NCI-H146 (cell line): ENCODE measurements at places on chromosomes 4 and X.

- DNase-seq: no peak
Observed at GRCh38 chr4:76968937-76969336, 19.4 kb downstream of the SEPTIN11 start.

GRCh38 chr4:80016506-80016905, 56.5 kb downstream of the ANTXR2 start:
- no peak for DNase-seq

- no peak for DNase-seq
Observed at GRCh38 chr4:179543771-179544170, 2101.5 kb upstream of the AGA start.

DNA sequence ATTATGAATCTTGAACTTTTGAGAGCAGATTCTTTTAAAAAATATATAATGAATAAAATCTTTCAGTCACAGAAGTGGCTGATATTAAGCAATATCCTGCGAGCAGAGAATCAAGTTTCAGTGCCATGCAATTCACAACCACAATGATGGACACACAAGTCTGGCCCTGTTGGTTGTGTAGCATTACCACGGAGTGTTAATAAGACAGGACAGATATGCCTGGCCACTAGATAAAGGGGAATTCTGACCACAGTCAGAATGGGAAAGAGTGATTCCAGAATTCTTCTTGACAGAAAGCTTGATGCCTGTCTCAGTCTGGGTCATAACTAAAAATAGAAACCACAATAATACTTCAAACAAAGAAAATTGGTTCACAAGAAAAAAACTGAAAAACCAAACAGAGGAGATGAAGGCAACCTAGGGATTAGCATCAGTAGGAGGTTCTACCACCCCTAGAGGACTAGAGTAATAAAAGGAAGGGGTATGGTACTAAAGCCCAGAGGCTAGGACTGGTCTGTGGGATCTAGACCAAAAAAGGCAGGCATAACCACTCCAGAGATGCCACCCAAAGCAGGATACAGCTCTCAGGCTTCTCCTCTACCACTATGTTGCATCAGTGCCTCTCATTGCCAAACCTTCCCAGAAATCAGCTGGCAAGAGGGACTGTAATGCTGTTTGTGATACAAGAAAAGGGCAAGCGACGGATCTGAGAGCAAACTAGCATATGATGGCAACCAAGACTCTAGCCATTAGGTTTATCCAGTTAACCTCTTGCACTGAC, 59.0 kb downstream of the RNF150 start:
- DNase-seq: no peak

DNA sequence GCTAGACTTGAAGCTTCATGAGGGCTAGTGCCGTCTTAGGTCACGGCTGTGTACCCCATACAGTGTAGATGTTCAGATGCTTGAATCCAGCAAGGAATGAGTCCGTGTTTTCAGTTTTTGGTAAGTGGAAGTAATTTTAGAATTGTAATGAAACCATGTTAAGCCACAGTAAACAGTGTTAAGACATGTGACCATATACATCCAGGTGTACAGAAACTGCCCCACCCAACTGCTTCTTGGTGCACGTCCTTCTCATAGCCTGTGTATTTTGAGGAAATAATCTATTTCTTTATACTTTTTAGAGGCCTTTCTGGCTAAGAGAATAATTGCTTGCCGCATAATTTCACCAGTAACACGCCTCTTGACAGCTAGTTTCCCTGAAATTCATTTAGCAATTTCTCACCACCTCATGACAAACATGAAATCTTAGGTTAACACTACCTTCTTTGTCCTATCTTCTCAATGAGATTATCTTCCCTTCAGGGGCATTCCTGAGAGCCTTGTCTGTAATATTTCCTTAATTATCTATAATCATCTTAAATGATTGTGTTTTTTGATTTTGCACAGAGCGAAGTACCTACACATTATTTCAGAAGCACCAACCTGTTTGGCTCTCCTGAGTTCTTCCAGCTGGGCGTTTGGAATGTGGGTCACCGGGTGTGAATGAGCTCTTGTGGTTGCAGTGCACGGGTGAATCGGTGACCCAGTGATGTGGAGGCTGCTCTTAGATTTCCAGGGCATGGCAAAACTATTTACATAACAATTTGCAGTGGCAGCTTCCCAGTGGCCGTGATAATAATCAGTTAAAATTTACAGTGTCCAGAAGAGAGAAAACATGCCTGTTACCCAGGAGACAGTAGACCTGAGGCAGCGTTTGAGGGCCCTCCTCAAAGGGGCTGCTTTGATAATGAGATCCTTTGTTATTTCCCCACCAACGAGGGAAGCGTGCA, 50.2 kb upstream of the TADA2B start:
- DNase-seq: peak; percentile 30

DNA sequence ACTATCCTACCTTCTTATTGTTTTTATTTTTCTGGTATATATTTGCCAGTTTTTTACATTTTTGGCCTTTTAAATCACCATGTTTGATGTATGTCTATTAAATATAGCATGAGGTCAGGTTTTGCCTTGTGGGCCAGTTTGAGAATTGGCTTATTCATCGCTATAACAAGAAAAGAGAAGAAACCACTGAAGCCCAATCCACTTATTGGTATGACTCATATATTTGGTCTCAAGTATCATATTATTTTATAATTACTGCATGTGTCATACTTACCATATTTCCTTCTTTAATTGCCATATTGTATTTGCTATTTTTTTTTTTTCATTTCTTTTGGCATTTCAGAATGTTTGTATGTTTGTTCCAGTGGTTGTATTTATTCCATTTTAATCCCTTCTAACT, 99.3 kb downstream of the IRF2 start:
- no peak for DNase-seq

DNA sequence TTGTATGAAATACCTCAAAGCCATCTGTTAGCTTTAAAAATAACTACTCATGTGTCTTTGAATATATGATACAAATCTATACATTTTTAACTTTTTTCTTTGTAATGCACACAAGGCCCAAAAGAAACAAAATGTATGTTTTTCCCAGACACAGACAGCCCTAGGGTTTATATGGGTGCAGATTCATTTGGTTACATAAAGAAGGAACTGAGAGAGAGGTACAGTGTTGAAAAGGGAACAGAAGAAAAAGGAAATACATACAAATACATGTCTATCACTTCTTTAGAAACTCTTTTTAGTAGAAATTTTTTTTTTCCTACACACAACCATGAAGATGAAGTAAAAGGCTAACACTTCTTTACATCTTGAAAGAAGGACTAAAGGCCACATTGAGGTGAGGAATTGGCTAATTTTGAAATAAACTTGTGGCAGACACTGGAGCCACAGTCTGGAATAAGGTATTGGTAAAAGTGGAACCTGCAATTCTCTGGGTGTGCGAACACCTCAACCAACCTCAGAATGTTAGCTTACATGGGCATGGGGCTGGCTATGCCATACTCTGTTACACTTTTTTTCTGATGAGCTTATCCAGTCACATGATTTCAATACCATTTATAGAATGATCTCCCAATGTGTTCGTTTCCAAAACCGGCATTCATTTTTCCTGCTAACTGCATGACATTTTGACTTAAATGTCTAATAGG, 67.9 kb downstream of the FAM47C start:
- DNase-seq: no peak

- peak; percentile 16 for DNase-seq
Observed at GRCh38 chr4:1478766-1479355, 72.6 kb upstream of the NKX1-1 start.

DNA sequence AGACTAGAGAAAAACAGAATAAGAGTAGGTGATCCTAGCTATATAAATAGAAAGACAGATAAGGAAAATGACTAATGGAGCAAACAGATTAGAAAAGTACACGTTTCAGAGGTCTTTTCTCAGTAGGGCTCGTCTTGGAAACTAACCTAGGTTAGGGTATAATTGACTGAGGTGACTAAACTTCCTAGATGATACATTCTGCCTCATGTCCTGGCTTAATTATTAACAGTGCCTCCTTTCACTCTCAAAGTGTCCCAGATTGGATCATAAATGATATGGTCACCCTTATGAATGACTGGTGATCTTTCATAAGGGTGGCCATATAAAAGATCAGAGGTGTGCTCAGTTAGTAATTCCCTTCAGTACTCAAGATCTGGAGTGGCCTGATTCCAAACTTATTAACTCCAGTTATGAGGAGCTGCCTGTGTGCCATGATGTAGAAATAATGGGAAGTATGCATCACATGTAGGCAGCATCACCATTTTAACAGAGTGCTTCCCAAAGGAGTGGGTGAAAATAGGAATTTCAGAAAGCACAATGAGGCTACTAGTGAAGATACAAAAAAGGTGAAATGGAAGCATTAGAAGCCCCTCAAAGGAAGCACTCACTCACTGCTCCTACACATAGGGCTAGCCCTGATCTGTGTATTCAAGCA, 14.7 kb upstream of the GRIA3 start:
- DNase-seq: no peak

GRCh38 chr4:5705647-5706320, 2.6 kb downstream of the EVC2 start:
- DNase-seq: no peak

- no peak for DNase-seq
Observed at GRCh38 chrX:153685156-153685536, 2.6 kb upstream of the SLC6A8 start.
